ENCODE measurements at places on chromosomes 13 and 19. TPM values are rescaled to one million over a fixed set of nuclear protein-coding genes. Genes with fewer than 3 reads are reported as not detected.

The LHFPL6 gene
- total RNA-seq: 88.5 TPM

The FFAR1 gene
- total RNA-seq: not detected

The PPM1N gene
- 2.1 TPM for total RNA-seq

The HNRNPA1L2 gene
- 9.0 TPM for total RNA-seq

The ERFL gene
- total RNA-seq: not detected

The ATP8B3 gene
- total RNA-seq: 2.1 TPM

Data from camera-type eye (tissue), 1 donor.